IPS DF 6.9 (cell line): ENCODE measurements at places on chromosomes 6 and 20.
A peak's percentile ranks its signal among the peaks of the same experiment; 100 is the strongest.

GRCh38 chr6:158158748-158159147, 9.3 kb downstream of the SERAC1 start:
- DNase-seq: no peak
- no peak overlapping the region for H3K27ac ChIP-seq
- H3K36me3 ChIP-seq: no peaks in the 10 kb centered on the region
- H3K4me1 ChIP-seq: no peaks in the 10 kb centered on the region
- H3K27me3 ChIP-seq: no peaks in the 10 kb centered on the region
- no peak overlapping the region for H3K4me3 ChIP-seq

DNA sequence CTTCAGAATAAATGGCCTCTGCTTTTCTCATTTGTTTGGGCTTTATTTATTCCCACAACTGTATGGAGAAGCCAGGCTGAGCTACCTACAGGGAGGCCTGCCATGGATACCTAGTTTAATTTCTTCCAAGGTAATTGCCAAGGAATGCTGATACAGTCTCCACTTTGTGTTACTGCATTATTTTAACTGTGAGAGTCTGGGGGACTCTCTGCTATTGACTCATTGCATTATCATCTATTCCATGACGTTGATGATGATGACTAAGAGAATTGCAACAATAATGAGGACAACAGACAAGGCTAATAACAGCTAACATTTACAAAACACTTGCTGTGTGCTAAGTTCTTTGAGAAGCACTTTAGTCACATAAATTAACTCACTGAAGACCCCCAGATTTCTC, 88.3 kb upstream of the COL21A1 start:
- H3K27me3 ChIP-seq: no peaks in the 10 kb centered on the region
- no peak overlapping the region for H3K27ac ChIP-seq
- H3K36me3 ChIP-seq: no peaks in the 10 kb centered on the region
- H3K4me3 ChIP-seq: no peak overlapping the region
- no peak for DNase-seq
- no peaks in the 10 kb centered on the region for H3K4me1 ChIP-seq

- H3K4me1 ChIP-seq: peaks cover 2% of the 10 kb centered on the region; the same call in 1 of the 2 replicates
- H3K36me3 ChIP-seq: 0 out of 2 replicates have a peak, but pooled peaks cover 4% of the 10 kb centered on the region
- no peaks in the 10 kb centered on the region for H3K27me3 ChIP-seq
- H3K4me3 ChIP-seq: peak within 1 kb of the TSS; percentile 66; the same call in 1 of the 2 replicates
These were observed at the start of gene HELZ2 for GRCh38 chr20:63574156-63574828. TSS of gene HELZ2 (minus strand) at chr20:63574239. CDS start at chr20:63572385, 1,854 bp downstream.

- DNase-seq: no peak
- no peaks in the 10 kb centered on the region for H3K36me3 ChIP-seq
- no peak overlapping the region for H3K27ac ChIP-seq
- H3K27me3 ChIP-seq: no peaks in the 10 kb centered on the region
- H3K4me1 ChIP-seq: 0 out of 2 replicates have a peak, but pooled peaks cover 3% of the 10 kb centered on the region
These were observed 141.9 kb upstream of the EXOC2 start for GRCh38 chr6:834866-835265.

DNA sequence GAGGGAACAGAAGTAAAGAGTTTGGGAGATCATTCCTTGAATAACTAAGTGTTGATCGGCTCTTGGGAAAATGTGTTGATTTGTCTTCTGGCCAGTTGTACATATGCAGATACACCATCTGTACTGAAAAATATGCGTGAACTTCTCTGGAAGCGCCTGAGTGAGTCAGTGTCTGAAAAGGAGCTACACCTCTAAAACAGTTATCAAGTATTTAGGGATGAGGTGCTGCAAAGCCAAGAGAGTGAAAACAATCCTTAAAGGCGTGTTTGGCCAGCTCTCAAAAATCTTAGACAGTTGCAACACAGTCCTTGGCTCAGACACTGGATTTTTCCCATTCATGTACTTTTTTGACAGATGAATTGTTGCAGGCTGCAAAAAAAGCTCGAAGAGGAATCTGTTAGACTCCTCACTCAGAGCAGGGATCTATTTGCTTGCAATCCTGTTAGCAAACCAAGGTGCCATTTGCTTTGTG, 61.3 kb downstream of the BMP6 start:
- H3K4me1 ChIP-seq: no peaks in the 10 kb centered on the region
- H3K36me3 ChIP-seq: no peaks in the 10 kb centered on the region
- no peak for DNase-seq
- no peak overlapping the region for H3K27ac ChIP-seq

DNA sequence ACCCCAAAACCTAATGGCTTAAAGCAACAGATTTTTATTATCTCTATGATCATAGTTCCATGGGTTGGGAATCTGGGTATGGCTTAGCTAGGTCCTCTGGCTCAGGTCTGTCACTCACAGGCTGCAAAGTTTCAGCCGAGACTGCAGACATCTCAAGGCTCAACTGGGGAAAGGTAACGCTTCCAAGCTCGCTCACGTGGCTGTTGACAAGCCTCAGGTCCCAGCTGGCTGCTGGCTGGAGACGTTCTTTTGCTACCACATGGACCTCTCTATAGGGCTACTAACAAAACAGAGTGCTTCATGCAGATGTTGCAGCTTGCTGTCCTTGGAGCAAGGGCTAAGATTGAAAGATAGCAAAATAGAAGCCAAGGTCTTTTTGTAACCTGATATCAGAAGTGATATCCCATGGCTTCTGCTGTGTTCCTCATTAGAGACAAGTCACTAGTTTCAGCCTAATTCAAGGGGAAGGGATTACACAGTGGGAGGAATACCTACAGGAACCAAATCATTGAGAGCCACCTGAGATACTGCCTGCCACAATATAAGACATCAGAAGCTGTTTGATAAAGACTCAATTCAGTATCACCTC, 6.6 kb downstream of the HTR1E start:
- no peak for DNase-seq
- no peak overlapping the region for H3K4me3 ChIP-seq
- H3K36me3 ChIP-seq: no peaks in the 10 kb centered on the region
- H3K27me3 ChIP-seq: no peaks in the 10 kb centered on the region

GRCh38 chr6:115891111-115891669, 169.5 kb downstream of the FRK start:
- H3K36me3 ChIP-seq: no peaks in the 10 kb centered on the region
- H3K4me1 ChIP-seq: no peaks in the 10 kb centered on the region
- no peaks in the 10 kb centered on the region for H3K27me3 ChIP-seq
- no peak overlapping the region for H3K27ac ChIP-seq
- no peak for DNase-seq

DNA sequence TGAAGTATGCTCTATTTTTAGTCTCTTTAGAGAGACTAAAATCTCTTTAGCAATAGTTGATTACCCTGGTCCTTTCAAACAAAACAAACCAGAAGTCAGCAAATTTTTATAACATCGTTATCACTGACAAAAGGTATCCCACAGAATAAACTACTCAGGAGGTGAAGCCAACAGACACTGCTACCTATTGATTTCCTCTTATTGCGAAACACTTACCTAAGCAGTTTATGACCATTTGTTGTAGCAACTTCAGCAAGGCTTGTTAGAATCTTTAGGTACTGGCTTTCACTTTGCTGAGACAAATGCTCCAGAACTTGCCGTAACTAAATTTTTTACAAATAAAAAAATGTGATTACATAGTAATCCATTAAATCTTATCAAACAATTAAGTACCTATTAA, 64.4 kb downstream of the HACE1 start:
- H3K4me3 ChIP-seq: no peak overlapping the region
- H3K36me3 ChIP-seq: no peaks in the 10 kb centered on the region
- H3K27me3 ChIP-seq: no peaks in the 10 kb centered on the region
- no peaks in the 10 kb centered on the region for H3K4me1 ChIP-seq

GRCh38 chr6:109526905-109527628, 44.0 kb upstream of the ZBTB24 start:
- no peaks in the 10 kb centered on the region for H3K4me1 ChIP-seq
- H3K36me3 ChIP-seq: no peaks in the 10 kb centered on the region
- peak; percentile 71 for DNase-seq
- no peaks in the 10 kb centered on the region for H3K27me3 ChIP-seq

- H3K36me3 ChIP-seq: no peaks in the 10 kb centered on the region
- DNase-seq: no peak
- no peak overlapping the region for H3K4me3 ChIP-seq
- H3K27me3 ChIP-seq: no peaks in the 10 kb centered on the region
- H3K27ac ChIP-seq: no peak overlapping the region
These were observed 46.2 kb downstream of the ISM1 start for GRCh38 chr20:13267231-13267630.

GRCh38 chr6:132832891-132833290, 18.5 kb downstream of the RPS12 start:
- H3K4me1 ChIP-seq: no peaks in the 10 kb centered on the region
- no peak for DNase-seq
- no peaks in the 10 kb centered on the region for H3K27me3 ChIP-seq
- no peak overlapping the region for H3K27ac ChIP-seq

GRCh38 chr6:35084041-35084491, 57.1 kb downstream of the TCP11 start:
- H3K27me3 ChIP-seq: no peaks in the 10 kb centered on the region
- H3K27ac ChIP-seq: no peak overlapping the region
- H3K4me3 ChIP-seq: no peak overlapping the region
- H3K36me3 ChIP-seq: peaks cover 8% of the 10 kb centered on the region; the same call in 1 of the 2 replicates
- no peak for DNase-seq
- no peaks in the 10 kb centered on the region; the same call in 1 of the 2 replicates for H3K4me1 ChIP-seq

DNA sequence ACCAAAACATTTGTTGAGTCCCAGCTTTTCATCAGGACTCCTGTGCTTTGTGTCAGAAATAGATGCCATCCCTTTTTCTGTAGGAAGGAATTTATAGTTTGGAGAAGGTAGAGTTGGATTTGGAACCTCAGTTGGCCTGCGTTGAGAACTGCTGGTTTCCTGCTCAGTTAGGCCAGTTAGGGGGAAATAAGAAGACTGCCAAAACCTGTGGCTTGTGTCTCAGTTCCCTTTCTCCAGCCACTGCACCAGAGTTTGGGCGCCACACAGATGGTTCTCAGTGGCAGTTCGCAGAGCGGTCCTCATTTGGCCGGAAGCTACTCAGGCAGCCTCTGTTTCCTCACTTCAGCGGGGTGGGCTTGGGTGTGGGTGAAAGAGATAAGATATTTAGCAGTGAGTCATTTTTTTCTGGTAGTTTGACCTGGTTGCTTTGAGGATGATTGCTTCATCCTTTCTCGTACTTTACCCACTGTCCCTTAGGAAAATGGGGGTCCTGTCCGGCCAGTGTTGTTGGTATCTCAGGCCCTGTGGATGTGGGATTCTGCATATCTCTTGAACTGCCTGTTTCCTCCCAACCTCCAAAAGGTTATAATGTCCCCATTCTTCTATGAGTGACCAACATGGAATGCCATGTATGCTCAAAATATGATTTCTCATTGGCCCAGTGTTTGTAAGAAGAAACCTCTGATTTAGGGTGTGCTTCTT, 53.7 kb downstream of the JARID2 start:
- H3K27me3 ChIP-seq: no peaks in the 10 kb centered on the region
- H3K27ac ChIP-seq: no peak overlapping the region
- no peak overlapping the region for H3K4me3 ChIP-seq
- no peak for DNase-seq
- no peaks in the 10 kb centered on the region for H3K36me3 ChIP-seq
- peaks cover 6% of the 10 kb centered on the region for H3K4me1 ChIP-seq

DNA sequence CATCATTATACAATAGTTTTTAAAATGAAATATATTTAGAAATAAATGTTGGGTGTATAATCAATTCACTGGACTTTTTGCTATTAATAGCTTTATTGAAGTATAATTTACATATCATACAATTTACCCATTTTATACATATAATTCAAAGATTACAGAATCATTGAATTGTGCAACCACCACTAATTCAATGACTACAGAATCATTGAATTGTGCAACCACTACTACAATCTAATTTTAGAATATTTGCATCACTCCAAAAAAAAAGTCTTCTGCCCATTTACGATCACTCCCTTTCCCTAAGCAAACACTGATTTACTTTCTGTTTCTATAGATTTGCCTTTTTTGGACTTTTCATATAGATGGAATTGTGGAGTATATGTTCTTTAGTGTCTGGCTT, 35.1 kb upstream of the RIMS1 start:
- no peaks in the 10 kb centered on the region for H3K27me3 ChIP-seq
- H3K4me3 ChIP-seq: no peak overlapping the region
- H3K36me3 ChIP-seq: no peaks in the 10 kb centered on the region
- no peaks in the 10 kb centered on the region for H3K4me1 ChIP-seq

GRCh38 chr6:41418741-41419140, 83.3 kb downstream of the NCR2 start:
- H3K4me1 ChIP-seq: no peaks in the 10 kb centered on the region
- H3K27me3 ChIP-seq: peaks cover 52% of the 10 kb centered on the region
- no peak overlapping the region for H3K27ac ChIP-seq
- no peaks in the 10 kb centered on the region for H3K36me3 ChIP-seq

GRCh38 chr6:66526061-66526460, 819.0 kb upstream of the EYS start:
- no peak for DNase-seq
- H3K27me3 ChIP-seq: no peaks in the 10 kb centered on the region
- H3K4me1 ChIP-seq: no peaks in the 10 kb centered on the region
